ENCODE measurements at places on chromosomes 16 and 17. TPM values are rescaled to one million over a fixed set of nuclear protein-coding genes. Genes with fewer than 3 reads are reported as not detected.
A peak's percentile ranks its signal among the peaks of the same experiment; 100 is the strongest.

DNA sequence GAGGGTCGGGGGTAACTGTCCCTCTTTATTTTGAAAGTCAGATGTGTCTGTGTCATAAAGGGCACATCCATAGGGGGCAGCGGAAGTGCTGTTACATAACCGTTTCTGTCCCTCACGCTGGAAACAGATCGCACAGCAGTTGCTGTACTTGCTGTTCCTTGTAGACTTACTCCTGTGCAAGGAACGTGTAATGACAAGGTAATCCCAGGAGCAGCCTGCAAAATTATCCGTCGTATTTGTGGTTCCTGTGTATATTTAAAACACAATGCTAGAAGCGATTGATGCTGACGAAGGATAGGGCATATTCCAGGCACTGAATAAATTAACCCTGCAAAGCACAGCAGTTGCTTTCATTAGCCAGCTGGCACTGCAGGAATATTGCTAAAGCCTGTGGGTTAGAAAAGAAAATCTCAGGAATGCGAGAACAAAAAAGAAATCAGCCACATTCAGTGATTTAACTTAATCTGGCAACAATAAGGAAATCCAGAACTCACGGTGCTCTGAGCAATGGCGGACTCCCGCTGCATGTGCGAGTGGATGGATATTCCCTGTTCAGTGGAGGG, 76.2 kb downstream of the SPECC1 start:
- no peak for DNase-seq
- H3K27me3 ChIP-seq = no peaks in the 10 kb centered on the region

DNA sequence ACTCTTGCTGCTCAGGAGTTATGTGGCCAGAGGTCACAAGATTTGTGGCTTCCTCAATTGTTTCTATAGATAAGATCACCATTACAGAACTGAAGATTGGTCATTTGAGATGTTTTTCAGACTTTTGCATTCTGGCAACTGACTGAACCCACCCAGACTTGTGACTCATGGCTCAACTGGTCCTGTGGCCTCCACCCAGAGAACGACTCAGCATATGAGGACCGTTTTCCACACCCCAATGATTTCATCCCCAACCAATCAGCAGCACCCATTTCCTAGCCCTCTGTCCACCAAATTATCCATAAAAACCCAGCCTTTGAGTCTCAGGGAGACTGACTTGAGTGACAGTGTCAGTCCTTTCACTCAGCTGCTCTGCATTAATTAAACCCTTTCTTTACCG, 143.2 kb upstream of the ASIC2 start:
- no peaks in the 10 kb centered on the region for H3K36me3 ChIP-seq
- H3K4me1 ChIP-seq = no peaks in the 10 kb centered on the region
- DNase-seq = no peak
- no peaks in the 10 kb centered on the region for H3K27me3 ChIP-seq
- no peak overlapping the region for H3K4me3 ChIP-seq

GRCh38 chr17:34412965-34413441, 50.0 kb upstream of the CCL1 start:
- no peak overlapping the region for H3K4me3 ChIP-seq
- H3K27ac ChIP-seq = no peak overlapping the region
- H3K4me1 ChIP-seq = no peaks in the 10 kb centered on the region
- peaks cover 39% of the 10 kb centered on the region for H3K27me3 ChIP-seq
- no peaks in the 10 kb centered on the region for H3K36me3 ChIP-seq

DNA sequence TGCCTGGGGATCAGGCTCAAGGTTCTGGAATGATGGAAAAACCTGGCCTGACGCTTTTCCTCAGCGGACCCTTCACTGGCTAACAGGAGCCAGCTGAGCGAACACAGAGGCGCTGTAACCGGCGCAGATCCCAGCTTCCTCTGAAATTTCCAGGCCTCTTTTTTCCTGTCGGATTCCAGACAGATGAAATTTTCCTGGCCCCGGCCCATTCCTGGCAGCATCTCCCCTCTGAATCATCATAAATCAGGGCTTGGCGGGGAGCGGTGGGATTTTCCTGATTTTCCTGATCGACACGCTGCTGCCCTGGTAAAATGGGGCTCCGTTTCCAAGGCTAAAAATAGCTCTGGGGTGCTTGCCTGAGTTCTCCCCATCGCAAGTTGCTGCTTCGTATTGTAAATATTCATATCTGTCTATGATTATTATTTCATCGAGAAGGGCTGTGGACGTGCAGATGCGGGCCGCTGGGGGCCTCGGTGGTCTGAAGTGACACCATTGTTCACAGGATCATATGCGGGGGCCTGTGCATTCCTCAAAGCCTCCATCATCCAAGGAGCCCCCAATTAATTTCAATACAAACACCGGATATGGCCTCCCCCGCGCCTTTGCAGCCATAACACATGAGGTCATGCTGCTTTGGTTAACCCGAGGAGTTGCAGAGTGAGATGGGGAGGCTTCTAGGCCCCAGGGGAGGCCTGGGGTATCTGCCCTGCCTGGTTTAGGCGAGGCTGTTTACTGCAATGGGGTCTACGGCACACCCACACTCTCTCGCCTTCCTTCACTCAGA, 45.8 kb upstream of the ETV4 start:
- no peak for DNase-seq
- no peak overlapping the region for H3K27ac ChIP-seq
- no peaks in the 10 kb centered on the region for H3K4me1 ChIP-seq

GRCh38 chr16:47726031-47726675, 265.0 kb downstream of the PHKB start:
- DNase-seq = no peak
- no peak overlapping the region for H3K27ac ChIP-seq
- 0 out of 2 replicates have a peak, but pooled peaks cover 3% of the 10 kb centered on the region for H3K27me3 ChIP-seq
- H3K4me3 ChIP-seq = no peak overlapping the region
- H3K4me1 ChIP-seq = no peaks in the 10 kb centered on the region

- no peak overlapping the region for H3K4me3 ChIP-seq
- H3K27me3 ChIP-seq = no peaks in the 10 kb centered on the region
- H3K27ac ChIP-seq = no peak overlapping the region
- no peaks in the 10 kb centered on the region for H3K36me3 ChIP-seq
- DNase-seq = no peak
- no peaks in the 10 kb centered on the region for H3K4me1 ChIP-seq
These were observed 29.8 kb upstream of the RBBP6 start for GRCh38 chr16:24509536-24509935.

DNA sequence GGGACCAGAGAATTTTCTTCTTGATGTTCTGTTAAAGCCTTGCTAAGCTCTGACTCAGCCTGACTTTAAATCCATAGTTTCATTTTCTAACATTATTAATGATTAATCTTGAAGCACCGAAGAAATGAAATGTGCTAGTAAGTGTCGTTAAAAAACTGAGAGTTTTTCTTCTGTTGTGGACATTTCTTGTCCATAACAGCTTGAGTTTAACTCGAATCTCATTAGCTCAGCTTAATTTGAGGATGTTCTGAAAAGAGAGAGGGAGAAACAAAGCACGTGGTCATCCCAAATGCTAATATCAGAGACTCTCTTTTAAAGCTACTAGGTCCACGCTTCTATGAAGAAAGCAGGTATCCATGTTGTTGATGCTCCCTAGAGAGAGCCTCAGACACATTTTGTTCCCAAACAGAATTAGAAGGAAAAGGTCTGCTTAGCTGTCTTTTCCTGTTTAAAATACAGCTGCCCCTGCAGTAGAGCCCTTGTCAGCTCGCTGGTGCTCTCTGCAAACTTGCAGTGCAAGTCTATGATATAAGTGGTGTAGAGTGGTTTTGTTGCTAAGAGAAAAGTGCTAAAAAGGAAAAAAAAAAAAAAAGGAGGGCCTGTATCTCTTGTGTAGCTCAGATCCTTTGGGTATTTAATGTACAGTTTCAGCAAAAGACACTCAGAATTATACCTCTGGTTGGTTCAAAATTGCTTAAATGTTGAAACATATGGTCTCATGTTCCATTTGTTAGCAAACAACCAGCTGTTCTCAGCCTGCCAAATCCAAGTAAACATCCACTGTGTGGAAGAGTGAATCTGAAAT, 191.1 kb upstream of the TBX2 start:
- H3K27ac ChIP-seq = no peak overlapping the region
- no peak for DNase-seq
- no peak overlapping the region for H3K4me3 ChIP-seq
- no peaks in the 10 kb centered on the region for H3K4me1 ChIP-seq
- no peaks in the 10 kb centered on the region for H3K36me3 ChIP-seq
- 0 out of 2 replicates have a peak, but pooled peaks cover 3% of the 10 kb centered on the region for H3K27me3 ChIP-seq

DNA sequence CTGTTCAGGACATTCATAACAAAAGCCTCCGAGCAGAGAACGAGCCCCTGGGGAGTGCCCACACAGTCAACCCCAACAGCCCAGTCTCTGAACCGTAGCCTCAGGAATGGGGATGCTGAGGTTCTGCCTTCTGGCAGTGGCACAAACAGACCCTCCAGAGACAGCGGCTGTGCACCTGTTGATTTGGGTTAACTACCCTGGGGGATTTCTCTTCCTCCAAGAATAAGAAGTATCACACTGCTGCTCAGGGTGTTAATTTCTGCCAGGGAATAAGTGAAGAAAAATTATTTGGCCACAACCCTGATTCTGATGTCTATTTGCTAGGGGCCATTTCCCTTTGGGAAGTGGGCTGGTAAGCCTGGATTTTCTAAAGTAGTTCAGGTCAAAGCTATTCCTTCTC, 51.0 kb upstream of the PIRT start:
- no peak overlapping the region for H3K4me3 ChIP-seq
- no peaks in the 10 kb centered on the region for H3K36me3 ChIP-seq
- no peak overlapping the region for H3K27ac ChIP-seq

- no peak for DNase-seq
These were observed 8.8 kb downstream of the BPTF start for GRCh38 chr17:67833946-67834631.

GRCh38 chr16:11161439-11161838, 94.6 kb downstream of the SOCS1 start:
- no peak overlapping the region for H3K4me3 ChIP-seq
- no peaks in the 10 kb centered on the region for H3K4me1 ChIP-seq
- no peaks in the 10 kb centered on the region for H3K36me3 ChIP-seq
- no peak overlapping the region for H3K27ac ChIP-seq

GRCh38 chr16:48157302-48157701, 1.5 kb upstream of the ABCC12 start:
- H3K4me1 ChIP-seq = peaks cover 14% of the 10 kb centered on the region
- DNase-seq = no peak
- H3K27me3 ChIP-seq = no peaks in the 10 kb centered on the region
- H3K4me3 ChIP-seq = no peak overlapping the region
- no peaks in the 10 kb centered on the region for H3K36me3 ChIP-seq

GRCh38 chr17:15398736-15399331, 57.4 kb upstream of the TEKT3 start:
- H3K36me3 ChIP-seq = no peaks in the 10 kb centered on the region
- peaks cover 16% of the 10 kb centered on the region for H3K4me1 ChIP-seq
- H3K27ac ChIP-seq = no peak overlapping the region
- no peak for DNase-seq
- no peaks in the 10 kb centered on the region for H3K27me3 ChIP-seq

DNA sequence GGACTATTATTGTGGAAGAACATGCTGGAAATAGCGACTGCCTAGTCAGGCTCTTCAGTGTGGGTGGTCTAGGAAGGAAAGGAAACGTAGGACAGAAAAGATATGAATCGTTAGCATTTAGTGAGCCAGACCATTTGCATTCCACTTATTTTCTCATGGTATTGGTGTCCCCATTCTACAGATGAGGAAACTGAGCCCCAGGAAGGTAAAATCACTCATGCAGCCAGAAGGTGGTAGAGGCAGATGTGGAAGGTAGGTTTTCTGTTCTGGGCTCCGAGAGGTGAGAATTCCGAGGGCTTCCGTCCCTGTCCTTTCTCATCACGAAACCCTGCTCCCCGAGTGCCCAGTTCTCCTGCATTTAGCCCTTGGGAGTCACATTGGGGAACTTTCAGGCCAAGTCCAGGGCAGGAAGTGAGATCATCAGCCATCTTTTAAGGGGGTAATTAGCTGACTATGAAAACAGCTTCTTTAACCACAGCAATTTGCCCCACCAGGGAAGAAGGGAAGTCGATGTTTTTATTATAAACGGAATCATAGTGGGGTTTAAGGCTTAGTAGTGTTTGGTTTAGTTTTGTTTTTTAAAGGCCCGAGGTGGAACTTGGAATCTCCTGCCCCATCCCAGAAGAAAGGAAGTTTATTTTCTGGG, 110.7 kb upstream of the IRX3 start:
- DNase-seq = no peak
- no peaks in the 10 kb centered on the region for H3K4me1 ChIP-seq

- peak overlapping the region; percentile 75 for H3K27ac ChIP-seq
- no peaks in the 10 kb centered on the region for H3K36me3 ChIP-seq
- H3K27me3 ChIP-seq = no peaks in the 10 kb centered on the region
- H3K4me1 ChIP-seq = peaks cover 92% of the 10 kb centered on the region
- no peak overlapping the region for H3K4me3 ChIP-seq
These were observed 131.5 kb downstream of the SNX11 start for GRCh38 chr17:48238933-48239602.

DNA sequence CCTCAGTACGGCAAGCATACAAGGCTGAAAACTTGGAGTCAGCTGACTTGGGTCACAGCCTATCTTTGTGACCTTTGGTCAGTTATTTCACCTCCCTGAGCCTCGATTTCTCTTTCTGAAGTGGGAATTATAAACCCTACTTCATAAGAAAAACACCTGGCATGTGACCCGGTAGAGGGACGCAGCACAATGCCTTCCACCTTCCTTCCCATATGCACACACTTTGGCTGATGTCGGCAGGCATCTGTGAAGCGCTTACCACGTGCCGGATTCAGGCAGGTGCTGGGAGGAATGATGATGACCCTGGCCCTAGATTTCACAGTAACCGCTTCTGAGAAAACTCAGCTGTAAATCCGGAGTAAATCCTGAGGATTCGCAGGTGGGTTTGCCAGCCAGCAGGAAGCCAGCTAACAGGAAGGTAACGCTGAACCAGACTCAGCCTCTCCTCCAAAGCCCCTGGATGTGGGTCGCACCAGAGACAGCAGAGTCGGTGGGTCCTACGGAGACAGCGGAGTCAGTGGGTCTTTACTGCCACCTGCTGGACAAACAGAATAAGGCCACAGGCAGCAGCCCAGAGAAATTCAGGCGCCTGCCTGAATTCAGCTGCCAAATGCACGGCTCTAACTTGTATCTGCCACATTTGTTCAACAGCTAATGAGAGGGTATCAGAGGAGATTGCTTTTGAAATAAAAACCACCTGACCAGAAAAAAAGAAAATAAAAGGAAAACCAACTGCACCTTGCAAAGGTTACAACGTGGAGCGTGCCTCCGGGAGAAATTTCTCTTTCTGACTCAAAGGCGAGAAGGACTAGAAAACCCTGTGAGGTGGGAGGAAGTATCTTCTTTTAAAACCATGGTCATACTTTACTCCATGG, 16.6 kb downstream of the COPRS start:
- H3K4me1 ChIP-seq = no peaks in the 10 kb centered on the region
- no peak overlapping the region for H3K4me3 ChIP-seq
- no peaks in the 10 kb centered on the region for H3K27me3 ChIP-seq
- H3K36me3 ChIP-seq = no peaks in the 10 kb centered on the region
- peak; percentile 27 for DNase-seq

- no peak overlapping the region for H3K4me3 ChIP-seq
- no peaks in the 10 kb centered on the region for H3K36me3 ChIP-seq
- H3K4me1 ChIP-seq = peaks cover 3% of the 10 kb centered on the region
- H3K27ac ChIP-seq = no peak overlapping the region
- no peak for DNase-seq
These were observed 178.9 kb downstream of the TMEM132E start for GRCh38 chr17:34758316-34758715.

CHD9NB gene
- 1.2 TPM for total RNA-seq

ALKBH5 gene
- total RNA-seq = 97.8 TPM

SGCA gene
- 0.37 TPM for total RNA-seq

Data from HCT116 (cell line).